Tibial nerve (tissue), 4 donors: ENCODE measurements at places on chromosomes 5 and 9. TPM values are rescaled to one million over a fixed set of nuclear protein-coding genes. Genes with fewer than 3 reads are reported as not detected.
A peak's percentile ranks its signal among the peaks of the same experiment; 100 is the strongest.

GRCh38 chr5:76683816-76684731, 31.9 kb upstream of the F2R start:
- no peak for DNase-seq

DNA sequence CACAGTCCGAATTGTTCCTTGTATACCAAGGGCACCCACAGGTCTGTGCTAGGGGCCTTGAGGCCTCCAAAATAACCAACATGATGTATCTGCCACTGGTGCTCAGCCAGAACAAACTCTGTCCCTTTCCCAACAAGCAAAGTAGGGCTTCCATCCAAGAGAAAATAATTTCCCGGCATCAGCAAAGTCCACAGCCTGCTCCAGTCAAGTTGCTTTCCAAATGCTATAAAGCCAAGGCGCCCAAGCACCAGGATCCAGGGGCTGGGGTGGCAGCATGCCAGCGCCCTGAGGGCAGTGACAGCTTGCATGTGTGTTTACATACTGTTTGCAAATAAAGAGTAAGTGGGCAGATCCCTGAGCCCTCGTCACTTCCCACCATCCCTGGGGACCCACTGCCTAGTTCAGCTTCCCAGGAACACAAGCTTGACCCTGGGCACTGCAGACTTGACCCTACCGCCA, 155.9 kb downstream of the ERCC6L2 start:
- peak; percentile 63 for DNase-seq

Gene KIAA0825
- 9.2 TPM for total RNA-seq

- DNase-seq, result no peak
These were observed 41.8 kb upstream of the UGCG start for GRCh38 chr9:111854799-111855198.

GRCh38 chr5:146016764-146017484, 80.5 kb downstream of the SH3RF2 start:
- DNase-seq, result no peak

Gene COL5A1
- total RNA-seq, result 51.9 TPM

DNA sequence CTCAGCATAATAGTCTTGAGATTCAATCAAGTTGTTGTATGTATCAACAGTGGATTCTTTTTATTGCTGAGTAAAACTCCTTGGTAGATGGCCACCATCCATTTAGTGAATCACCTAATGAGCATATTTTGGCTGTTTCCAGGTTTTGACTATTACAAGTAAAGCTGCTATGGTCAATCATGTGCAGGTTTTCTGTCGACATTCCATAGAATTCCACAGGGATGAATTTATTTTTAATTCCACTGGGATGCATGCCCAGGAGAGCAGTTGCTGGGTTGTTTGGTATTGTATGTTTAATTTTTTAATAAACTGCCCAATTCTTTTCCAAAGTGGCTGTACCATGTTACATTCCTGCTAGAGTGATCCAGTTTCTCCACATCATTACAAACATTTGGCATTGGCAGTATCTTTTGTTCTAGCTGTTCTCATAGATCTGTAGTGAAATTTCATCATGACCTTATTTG, 10.5 kb upstream of the S1PR3 start:
- DNase-seq, result no peak

Gene SLCO4C1
- total RNA-seq, result not detected

- no peak for DNase-seq
These were observed 111.2 kb upstream of the IER5L start for GRCh38 chr9:129289131-129289731.

DNA sequence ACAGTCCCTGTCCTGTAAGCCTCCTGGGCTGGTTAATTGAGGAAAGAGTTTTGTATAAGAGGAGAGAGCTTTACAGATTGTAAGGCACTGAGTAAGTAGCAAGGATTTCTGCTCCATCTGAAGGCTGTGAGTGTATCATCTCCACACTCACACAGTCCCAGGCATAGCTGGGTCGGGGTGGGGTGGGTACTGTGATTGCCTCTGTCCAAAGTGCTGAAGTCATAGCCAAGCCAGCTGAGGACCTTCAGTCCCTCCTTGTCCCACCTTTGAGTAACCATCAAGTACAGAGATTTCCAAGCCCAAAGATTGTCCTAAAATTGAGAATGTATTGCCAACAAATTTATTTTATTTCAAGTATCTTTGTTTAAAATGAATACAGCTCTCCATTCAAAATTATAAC, 5.5 kb upstream of the DNAJB5 start:
- no peak for DNase-seq

DNA sequence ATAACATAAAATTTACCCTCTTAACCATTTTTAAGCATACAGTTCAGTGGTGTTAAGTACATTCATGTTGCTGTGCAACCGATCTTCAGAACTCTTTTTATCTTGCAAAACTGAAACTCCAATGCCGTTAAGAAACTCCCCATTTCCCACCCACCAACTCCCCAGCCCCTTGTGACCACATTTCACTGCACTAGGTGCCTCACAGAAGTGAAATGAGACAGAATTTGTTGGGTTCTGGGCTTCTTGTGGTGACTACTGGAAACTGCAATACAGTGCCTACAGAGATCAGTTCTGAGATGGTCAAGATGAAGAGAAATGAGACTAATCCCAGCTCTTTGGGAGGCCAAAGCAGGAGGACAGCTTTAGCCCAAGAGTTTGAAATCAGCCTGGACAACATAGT, 202.1 kb upstream of the SLC30A5 start:
- no peak for DNase-seq

Gene PCDHB10
- 10.4 TPM for total RNA-seq

DNA sequence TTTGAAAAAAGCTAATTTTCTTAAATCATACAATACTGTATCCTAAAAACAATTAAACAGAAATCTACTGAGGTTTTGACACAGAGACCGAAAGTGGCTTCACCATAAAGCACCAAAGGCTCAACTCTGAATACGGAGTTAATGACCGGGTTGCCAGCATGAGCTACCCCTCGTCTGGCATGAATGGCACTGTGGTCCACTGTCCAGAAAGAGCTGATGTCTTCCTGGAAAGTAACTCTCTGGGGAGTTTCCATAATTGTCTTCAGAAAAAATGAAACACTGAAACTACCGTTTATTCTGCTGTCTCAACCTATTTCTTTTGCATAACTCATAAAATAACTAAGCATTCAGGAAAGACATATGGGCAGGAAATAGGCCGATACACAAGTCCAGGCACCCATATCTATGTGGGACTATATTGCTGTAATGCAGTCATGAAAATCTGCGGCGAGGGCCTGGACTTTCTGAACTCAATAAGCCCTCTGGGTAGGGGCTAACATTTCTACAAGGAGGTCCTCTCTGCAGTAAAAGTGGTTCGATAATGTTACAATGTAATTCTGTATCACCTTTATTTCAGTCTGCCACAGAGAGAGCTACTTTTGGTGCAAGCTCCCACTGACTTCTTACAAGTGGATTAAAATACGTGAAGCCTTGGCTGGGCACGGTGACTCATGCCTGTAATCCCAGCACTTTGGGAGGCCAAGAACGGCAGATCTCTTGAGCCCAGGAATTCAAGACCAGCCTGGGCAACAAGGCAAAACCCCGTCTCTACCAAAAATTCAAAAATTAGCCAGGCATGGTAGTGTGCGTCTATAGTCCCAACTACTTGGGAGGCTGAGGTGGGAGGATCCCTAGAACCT, 52.4 kb downstream of the ANKH start:
- DNase-seq, result no peak

DNA sequence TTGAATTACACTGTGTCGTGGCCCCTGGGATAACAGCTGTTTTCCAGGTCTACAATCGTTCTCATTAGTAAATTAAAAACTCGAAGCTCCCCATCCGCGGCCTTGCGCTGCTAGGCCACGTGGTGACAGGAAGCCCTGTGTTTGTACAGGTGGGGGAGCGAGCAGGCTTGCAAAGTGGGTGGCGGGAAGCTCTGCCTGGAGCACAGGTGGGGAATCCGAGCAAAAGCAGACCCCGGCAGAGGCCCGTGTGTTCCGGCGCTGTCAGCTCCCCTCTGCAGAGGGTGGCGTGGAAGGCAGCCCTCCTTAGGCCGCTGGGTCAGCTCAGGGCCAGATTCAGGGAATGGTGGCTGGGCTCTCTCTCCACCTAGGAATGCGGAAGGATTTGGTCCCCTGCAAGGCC, 59.5 kb upstream of the ERCC6L2 start:
- DNase-seq, result no peak

DNA sequence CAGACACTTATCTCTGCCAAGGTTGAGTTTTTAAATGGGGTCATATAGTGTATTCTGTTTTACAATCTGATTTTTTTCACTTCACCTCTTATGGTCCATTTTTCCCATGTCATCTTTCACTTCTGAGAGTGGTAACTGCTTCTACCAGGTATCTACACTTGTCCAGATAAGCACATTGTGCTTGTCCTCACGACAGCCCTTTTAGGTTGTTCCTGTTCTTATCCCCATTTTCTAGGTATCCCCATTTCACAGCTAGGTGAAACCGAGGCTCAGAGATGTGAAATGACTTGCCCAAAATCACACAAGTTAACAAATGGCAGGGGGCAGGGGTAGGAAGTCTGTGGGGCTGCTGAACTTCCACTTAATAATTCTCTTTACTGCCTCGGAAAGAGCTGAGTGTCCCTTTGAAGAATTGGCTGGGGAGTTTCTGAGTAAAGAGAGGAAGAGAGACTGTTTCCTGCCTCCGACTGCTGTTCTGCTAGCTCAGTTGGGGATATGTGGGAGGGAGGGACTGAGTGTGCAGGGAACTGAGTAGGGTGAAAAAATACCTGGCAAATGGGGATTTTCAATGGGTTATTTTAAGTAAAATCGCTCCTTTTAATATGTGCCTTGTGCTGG, 255.4 kb downstream of the GRIA1 start:
- no peak for DNase-seq

Gene ZBED3
- 33.5 TPM for total RNA-seq

DNA sequence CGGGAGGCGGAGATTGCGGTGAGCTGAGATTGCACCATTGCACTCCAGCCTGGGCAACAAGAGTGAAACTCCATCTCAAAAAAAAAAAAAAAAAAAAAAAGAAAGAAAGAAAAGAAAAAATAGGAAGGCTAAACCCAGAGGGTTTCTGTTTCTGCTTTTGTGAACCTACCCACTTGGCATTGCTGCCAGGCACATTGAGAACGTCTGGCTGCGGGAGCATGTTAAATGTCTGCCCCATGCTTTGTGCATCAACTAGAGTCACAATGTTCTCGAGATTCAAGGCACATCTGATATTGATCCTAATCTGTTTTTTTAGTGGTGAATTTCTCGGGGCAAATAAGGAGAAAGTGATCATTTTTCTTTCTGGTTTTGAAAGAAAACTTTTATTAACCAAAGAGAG, 2.8 kb downstream of the SLC25A25 start:
- DNase-seq, result no peak

- DNase-seq, result no peak
These were observed 6.5 kb downstream of the RPS6 start for GRCh38 chr9:19373527-19373926.

Gene CCIN
- total RNA-seq, result not detected

GRCh38 chr5:378301-378891, 56.9 kb downstream of the AHRR start:
- no peak for DNase-seq

- DNase-seq, result no peak
These were observed 6.3 kb downstream of the TESK1 start for GRCh38 chr9:35611230-35611797.

Gene SEMA5A
- total RNA-seq, result 36.3 TPM

GRCh38 chr5:75843319-75843718, 126.1 kb upstream of the POC5 start:
- no peak for DNase-seq

DNA sequence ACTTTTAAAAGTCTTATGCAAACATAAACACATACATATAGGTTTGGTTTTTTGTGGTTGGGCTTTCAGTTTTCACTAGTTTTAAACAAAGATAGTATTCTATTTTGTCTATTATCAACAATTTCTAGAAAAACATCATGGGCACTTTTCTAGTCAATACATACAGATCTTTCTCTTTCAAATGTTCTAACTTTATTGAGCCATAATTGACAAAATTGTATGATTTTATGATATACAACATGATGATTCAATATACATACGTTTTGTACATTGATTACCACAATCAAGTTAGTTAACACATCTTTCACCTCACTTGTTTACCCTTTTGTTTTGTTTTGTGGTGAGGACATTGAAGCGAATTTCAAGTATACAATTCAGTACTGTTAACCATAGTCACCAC, 265.9 kb downstream of the MCTP1 start:
- DNase-seq, result no peak

DNA sequence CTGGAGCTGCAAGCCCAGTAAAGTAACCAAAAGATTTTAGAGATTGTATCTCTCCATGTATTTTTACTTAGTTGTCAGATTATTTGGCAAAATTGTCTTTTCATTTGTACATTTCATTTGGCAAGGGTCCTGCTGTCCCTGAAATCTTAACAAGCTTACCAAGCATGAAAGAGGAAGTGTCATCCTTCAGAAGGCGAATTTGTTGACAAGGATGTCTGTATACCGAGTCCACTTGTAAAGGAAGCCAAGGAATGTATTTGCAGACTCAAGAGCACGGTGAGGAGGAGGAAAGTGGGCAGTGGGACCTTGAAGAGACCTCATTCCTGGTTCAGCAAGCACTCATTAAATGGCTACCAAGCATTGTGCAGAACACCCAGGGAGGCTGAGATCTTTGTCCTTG, 7.5 kb upstream of the OTULINL start:
- no peak for DNase-seq

- no peak for DNase-seq
These were observed 20.5 kb downstream of the MVB12B start for GRCh38 chr9:126347093-126347492.

Gene NOXA1
- 11.4 TPM for total RNA-seq

DNA sequence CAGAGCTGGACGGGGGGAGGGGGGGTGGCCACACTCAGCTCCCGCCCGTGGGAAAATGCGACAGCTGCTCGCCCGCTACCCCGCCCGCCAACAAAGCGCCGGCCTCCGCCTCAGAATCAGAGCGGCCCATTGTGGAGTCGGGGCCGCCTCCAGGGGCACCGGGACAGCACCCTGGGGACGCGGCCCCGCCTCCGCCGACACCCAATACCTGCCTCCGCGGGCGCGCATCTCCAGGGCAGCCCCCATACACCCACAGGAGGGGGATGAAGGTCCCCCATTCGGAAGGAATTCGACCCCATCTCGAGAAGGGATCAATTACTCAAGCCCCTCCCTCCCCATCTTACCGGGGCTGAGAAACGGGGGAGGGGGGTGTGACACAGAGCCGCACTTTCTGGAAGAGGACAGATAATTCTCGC, 1.3 kb downstream of the NOTCH1 start:
- DNase-seq, result peak; percentile 63

DNA sequence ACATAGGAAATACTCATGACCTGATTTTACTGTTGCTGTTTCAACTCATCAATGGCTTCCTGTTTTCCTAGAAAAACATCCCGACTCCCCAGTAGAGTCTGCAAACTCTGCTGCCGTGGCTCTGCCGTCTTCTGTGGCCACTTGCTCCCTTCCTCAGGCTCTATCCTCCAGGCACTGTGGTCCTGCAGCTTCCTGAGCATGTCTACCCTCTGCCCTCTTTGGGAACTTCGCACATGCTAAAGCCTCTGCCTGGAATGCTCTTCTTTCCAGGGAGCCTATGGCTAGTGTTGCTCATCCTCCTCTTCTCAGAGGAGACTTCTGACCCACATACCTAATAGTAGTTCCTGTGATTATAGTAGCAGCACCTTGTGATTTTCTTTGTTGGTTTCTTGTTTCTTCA, 256.9 kb downstream of the MAN2A1 start:
- no peak for DNase-seq

Gene CARTPT
- total RNA-seq, result not detected
